ENCODE measurements at places on chromosomes 7 and 10.
A peak's percentile ranks its signal among the peaks of the same experiment; 100 is the strongest.

DNA sequence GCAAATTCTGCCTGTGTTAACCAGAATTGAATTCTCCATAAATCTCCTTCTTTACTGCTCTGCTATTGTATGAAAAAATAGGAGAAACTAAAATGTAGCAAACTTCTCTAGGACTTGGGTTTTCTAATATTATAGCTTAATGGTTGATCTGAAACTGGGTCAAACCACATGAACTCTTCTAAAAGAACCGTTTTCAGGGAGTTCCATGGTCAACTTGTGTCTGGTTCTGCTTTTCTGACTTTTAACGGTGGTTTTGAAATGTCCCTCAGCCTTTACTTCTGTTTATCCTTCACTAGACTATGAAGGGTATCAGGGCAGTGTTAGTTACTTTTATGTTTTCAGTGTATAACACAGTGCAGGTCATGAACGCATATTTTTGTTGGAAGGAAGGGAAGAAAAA lies 242.2 kb downstream of the TSPAN12 start:
- DNase-seq = no peak

GRCh38 chr7:46071601-46072000 lies 150.5 kb upstream of the IGFBP3 start:
- no peak for DNase-seq

GRCh38 chr10:123560301-123561140 lies 105.6 kb upstream of the GPR26 start:
- no peak for DNase-seq

DNA sequence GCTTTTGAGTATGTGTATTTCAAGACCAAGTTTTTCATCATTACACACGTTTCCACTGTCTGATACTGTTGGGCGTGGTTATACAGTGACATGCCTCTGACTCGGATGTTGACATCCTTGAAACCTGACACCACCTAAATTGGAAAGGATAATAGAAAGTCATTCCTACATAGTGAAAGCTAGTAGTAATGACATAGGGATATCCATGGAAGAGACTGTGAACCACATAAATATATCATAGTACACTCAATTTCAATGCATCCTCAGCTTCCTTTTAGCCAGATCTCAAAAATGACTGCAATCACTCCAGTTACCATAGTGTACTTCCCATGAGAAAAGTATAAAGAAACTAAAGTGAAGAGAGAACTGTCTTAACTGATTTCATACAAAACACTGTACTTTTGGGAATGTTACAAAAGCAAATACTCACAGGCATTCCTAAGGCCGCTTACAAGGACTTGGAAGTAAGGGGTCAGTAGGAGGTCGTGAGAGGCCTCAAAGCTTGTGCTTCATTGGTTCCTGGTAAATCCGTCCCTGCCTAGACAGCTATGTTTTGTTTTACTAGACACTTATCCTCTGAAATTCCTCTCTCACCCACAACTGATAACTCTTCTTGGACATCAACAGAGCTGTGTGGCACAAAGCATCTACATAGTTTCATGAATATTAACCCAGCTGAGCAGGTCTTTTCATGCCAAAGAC lies 71.8 kb upstream of the VWDE start:
- DNase-seq = no peak

- DNase-seq = no peak
Measured at GRCh38 chr7:76327610-76328009, 25.1 kb downstream of the HSPB1 start.

- DNase-seq = no peak
Measured at GRCh38 chr10:72744566-72744965, 52.6 kb downstream of the MCU start.

DNA sequence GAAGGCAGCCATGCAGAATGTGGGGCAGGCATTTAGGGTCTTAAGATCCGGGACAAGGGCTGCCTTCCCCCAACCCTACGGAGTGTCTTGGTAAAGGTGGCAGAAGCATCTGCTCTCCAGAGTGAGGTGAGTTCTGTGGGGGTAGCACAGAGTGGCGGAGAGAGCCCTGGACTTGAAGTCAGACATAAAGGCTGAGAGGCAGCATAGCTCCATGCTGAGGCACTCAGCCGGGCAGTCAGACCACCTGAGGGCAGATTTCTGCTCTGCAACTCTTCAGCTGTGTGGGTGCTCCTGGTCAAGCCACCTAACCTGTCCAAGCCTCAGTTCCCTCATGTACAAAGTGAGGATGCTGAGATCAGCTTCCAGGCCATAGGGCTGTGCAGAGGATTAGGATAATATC lies 81.0 kb downstream of the CRTAC1 start:
- DNase-seq = no peak

DNA sequence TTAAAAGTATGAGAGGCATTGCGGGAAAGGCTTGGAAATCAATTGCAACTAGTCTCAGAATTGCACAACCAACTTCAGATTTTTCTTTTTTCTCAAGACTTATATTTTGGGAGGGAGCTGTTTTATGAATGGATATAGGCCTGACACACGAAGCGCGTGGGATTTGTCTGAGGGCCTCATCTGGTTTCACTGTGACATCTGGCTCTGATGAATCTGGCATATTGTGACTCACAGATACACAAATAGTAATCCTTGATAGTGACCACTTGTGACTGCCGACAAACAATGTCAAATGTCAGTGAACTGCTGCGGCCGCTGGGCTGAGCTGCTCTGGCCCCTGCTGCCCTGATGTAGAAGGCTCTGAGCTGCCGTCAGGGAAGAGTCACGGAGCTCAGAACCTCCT lies 655.1 kb downstream of the INHBA start:
- DNase-seq = no peak

GRCh38 chr10:81674941-81675340 lies 200.1 kb upstream of the NRG3 start:
- DNase-seq = no peak

- DNase-seq = peak; percentile 20
Measured at GRCh38 chr10:26488344-26488743, 50.2 kb downstream of the APBB1IP start.

DNA sequence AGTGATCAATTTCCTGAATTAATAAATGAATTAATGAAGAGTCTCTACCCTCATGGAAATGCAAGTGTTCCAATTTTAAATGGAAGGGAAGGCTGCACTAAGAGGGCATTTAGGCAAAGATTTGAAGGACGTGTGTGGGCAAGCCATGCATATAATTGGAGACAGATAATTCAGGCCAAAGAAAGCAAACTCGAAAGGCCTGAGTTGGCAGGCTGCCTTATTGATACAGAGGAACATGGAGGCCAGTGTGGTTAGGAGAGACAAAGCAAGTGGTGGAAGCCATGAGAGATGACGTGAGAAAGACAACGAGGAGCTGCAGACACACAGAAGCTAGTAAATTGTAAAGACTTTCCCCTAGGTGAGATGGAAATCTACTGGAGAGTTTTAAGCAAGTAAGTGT lies 15.4 kb upstream of the PCLO start:
- no peak for DNase-seq

DNA sequence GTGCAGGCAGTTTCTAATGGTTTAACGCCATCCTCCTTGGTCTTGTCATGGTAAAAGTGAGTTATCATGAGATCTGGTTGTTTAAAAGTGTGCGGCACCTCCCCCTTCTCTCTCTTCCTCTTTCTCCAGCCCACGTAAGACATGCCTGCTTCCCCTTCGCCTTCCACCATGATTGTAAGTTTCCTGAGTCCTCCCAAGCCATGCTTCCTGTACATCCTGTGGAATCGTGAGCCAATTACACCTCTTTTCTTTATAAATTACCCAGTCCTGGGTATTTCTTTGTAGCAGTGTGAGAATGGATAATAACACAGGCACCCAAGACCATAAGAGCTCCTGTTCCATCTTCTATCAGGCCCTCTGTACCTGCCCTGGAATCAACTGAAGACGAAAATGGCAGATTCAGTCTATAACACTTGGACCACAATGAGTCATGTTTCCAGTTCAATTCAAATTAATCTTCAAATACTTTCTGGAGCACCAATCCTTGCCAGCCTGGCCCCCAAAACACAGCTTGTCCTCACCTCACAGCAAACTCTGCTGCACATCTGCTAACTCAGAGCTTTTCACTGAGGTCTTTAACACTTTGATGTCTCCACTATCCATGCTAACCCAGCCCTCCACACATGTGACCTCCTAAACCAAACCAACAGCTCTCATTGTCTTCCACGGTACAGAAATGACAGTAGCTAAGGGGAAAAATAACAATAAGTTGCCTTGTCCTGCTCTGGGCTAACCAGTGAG lies 73.2 kb downstream of the SFMBT2 start:
- peak; percentile 17 for DNase-seq

DNA sequence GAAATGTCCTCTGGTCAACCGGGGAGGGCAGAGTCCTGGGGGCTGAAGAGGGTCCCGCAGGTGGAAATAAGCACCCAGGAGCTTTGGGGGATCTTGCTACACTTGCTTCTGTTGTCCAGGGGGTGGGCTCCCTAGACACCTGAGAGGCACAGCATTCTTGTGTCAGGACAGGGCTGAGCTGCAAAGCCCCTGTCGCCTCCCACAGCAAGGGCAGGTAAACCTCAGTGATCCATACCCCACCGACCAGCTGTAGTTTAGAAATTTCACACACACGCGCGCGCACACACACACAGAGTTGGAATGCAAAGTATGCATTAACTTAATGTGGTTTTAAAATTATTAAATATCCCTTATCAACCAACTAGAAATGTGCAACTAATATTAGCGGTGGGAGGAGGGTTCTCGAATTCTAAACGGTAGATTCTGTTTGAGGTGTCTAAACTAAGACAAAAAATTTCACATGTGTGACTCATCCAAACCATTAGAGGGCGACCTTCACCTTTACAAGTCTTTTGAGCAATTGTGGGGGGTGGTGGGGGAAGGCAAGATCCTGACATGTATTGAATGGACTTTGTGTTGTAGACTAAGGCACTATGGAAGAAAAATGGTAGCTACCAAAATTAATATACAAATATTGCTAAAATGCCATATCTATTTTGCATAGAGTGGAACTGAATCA lies 34.3 kb upstream of the PTF1A start:
- DNase-seq = no peak

GRCh38 chr10:124385627-124386185 lies 33.0 kb downstream of the OAT start:
- DNase-seq = no peak

DNA sequence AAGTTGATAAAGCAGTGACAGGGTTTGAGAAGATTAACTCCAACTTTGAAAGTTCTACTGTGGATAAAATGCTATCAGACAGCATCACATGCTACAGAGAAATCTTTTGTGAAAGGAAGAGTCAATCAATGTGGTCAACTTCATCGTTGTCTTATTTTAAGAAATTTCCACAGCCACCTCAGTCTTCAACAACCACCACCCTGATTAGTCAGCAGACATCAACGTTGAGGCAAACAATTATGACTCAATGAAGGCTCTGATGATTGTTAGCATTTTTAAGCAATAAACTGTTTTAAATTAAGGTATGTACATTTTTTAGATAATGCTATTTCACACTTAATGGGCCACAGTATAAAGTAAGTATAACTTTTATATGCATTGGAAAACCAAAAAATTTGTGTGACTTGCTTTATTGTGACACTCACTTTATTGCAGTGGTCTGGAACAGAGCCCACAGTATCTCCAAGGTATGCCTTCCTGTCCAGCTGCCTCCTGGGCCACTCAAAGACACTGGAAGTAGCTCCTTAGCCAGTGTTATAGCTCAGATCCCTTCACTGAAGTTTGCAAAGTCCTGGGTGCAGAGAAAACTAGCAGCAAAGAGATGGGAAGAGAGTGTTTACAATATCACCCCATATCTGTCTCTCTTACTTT lies 293.1 kb downstream of the ARHGAP12 start:
- DNase-seq = no peak

DNA sequence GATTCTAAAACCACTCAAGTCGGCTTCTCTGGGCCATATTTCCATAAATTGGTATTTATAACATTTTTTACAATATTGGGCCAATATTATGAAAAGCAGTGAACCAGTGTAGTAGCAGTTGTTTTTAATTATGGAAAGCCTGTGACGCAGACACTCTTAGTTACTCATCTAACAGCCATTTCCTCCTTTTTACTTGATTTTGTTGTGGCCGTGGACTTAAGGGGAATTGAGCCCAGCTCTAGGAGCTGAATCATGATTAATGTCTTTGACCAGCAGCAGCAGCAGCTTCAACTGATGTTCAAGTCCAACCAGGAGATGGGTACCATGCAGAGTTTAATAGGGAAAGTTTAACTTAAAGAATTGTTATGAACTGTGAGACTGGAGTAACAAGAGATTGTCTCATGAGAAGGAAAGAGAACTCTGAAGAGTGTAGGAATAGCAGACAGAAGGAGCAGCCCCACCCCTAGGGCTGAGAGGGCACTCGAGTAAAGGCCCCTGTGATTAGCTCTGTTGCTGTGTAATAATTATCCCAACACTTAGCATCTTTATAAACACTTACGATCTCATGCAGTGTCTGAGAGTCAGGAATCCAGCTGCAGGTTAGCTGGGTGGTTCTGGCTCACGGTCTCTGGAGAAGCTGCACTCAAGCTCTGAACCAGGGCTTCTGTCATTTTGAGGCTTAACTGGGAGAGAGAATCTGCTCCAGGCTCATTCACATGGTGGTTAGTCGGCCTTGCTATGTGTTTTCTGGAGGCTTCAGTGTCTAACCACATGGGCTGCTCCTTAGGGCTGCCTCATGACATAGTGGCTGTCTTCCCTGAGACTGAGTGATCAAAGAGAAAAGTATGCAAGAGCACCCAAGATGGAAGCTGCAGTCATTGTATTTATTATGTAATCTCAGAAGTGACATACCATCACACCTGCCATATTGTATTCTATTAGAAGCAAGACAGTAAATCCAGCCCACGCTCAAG lies 4.6 kb downstream of the LANCL2 start:
- DNase-seq = no peak

DNA sequence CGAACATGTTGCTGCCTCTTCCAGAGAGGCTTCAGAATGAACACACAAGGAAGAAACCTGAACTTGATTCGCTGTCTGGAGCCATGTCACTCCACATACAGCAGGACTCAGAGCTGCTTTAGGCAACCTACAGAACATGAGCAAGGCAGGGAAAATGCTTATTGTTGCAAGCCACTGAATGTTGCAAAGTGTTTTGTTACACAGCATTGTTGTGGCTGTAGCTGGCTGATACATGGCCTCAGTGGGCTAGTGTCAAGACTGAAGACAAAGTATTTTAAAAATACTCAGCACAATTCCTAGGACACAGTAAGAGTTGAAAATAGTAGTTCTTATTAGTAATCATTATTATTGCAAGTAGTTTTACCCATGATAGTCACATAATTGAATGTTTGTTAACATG lies 3.1 kb upstream of the CHST15 start:
- no peak for DNase-seq

DNA sequence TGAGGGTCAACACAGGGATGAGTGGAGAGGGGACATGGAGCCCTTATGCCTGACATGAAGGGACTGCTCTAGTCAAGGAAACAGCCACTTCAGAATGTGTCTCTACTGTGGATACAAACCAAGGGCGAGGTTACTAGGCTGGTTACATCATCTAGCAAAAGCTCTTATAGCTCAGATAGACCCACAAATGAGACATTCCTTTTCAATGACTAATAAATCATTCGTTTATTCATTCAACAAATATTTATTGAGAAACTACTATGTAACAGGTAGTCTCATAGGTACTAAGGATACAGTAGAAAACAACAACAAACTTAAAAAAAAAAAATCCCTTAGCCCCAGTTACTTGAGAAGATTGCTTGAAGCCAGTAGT lies 219.5 kb downstream of the KIAA1217 start:
- no peak for DNase-seq

Data from activated CD4-positive, alpha-beta T cell treated with anti-CD3 and anti-CD28 coated beads, Interleukin-2, amount 50 U/mL, for 48 hours (primary cell).